Ureter (tissue), 1 donor: ENCODE measurements at places on chromosomes 1 and 21. TPM values are rescaled to one million over a fixed set of nuclear protein-coding genes. Genes with fewer than 3 reads are reported as not detected.

The ZBTB7B gene
- total RNA-seq = 92.8 TPM

The FAM72D gene
- total RNA-seq = 0.49 TPM

The TPTE gene
- total RNA-seq = not detected

The SNIP1 gene
- 20.0 TPM for total RNA-seq

The DHRS3 gene
- 237 TPM for total RNA-seq

The SPRR3 gene
- 79.0 TPM for total RNA-seq

The PRKAA2 gene
- 7.1 TPM for total RNA-seq

The RNF207 gene
- total RNA-seq = 63.0 TPM

The VAV3 gene
- 57.5 TPM for total RNA-seq

The FCRL4 gene
- total RNA-seq = not detected

The GLIS1 gene
- 2.7 TPM for total RNA-seq

GRCh38 chr1:247531937-247532336 is 4.3 kb downstream of the OR2C3 start:
- no peak for DNase-seq

DNA sequence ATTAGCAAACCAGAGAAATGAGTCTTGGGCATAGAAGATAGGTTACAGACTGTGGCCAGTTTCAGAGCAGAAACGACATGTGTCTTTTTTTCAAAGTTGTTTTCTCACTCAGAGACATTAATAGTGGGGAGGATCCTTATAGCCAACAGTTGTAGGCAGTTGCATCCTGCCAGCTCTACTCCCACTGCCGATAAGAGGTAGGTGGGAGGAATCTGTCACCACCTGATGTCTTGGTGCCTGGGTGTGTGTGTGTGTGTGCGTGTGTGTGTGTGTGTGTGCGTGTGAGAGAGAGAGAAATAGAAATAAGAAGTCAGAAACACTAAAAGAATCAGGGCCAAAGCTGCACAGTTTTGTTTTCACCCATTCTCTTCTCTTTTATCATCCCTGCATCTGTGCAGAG is 219.5 kb downstream of the ZP4 start:
- no peak for DNase-seq

DNA sequence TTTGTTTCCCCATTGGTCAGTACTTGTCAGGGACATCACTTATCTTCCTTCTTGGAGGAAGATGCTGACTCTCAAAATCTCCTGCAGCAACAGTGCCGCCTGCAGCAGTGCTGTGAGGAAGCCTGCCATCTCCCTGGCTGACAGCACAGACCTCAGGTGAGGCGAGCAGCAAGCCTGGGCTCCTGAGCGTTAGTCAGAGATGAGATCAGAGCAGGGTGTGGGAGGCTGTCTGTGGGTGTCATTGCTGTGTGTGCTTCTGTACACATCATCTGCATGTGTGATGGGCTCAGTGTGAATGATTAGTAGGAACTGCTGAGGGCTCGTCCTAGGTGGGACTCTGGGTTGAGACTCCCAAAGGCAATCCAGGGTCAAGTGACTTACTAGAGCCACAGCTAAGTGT is 6.1 kb downstream of the STRIP1 start:
- DNase-seq = no peak

DNA sequence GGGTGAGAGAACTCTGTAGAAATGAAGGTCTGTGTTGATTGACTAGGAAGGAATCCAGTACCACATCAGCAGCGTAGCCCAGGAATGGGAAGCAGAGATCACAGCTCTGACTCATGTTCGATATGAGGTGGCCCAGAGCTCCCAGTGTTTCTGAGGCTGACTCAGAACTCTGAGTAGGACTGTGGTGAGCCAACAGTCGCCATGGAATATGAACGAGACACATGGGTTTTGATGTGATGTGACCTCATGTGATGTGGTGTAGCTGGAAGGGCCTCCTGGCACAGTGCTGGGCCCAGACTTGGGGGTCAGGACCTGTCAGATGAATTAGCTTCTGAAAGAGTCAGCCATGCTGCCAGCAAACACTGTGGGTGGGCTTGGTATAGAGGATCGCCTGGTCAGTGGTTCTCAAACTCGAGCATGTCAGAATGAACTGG is 237.0 kb downstream of the MRPL39 start:
- no peak for DNase-seq

DNA sequence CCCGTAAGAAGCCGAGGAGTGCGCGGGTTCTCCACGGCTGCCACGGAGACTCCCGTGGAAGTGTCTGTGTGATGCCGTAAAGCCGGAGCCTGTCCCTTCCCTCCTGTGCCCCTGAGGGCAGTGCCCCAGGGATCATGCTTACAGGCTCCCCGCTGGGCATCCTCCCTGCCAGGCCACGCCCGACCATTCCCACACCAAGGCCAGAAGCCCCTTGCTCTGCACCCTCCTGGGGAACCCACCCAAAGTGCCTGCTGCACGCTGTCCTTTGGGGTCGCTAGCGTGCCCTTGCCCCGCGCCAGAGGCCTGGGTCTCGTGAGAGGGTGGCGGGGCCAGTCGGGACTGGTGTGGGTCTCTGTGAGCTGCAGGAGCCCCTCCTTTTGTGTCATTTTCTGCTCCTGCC is 228.5 kb upstream of the C1orf174 start:
- no peak for DNase-seq

- no peak for DNase-seq
Observed at GRCh38 chr1:88029142-88029541, 654.9 kb upstream of the PKN2 start.

DNA sequence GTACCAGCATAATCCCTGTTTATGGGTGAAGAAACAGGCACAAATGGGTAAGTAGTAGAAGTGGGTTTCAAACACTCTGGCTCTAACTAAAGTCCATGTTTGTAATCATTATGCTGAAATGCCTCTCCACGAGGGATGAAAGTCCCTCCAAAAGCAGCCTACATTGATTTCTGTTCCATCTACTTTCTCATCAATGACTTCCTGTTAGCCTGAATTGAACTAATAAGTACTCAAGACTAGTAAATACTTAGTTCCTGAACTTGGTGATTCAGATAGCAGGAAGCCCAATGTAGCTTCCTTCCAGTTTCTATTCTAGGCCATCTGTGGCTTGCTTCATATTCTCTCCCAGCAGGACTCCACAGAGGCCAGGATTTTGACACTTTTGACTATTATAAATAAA is 11.3 kb upstream of the BACH1 start:
- DNase-seq = no peak

DNA sequence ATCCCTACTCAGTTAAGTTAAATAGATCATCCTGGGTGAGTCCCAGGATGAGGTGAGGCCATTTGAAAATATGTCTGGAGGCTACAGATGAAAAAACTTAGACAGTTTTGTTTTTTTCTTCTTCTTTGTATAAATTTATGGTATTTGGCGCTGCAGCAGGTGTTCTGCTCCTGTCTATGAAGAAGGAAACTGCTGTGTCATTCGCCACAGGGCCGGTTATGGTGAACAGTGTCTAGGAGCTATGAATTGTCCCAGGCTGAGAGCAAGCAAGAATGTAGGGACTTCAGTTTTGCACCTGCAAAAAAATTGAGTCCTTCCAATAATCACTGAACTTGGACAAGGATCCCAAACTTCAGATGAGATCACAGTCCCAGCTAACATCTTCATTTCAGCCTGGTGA is 674.3 kb upstream of the RGS18 start:
- DNase-seq = no peak

- DNase-seq = no peak
Observed at GRCh38 chr1:38923607-38924006, 18.0 kb downstream of the RHBDL2 start.

DNA sequence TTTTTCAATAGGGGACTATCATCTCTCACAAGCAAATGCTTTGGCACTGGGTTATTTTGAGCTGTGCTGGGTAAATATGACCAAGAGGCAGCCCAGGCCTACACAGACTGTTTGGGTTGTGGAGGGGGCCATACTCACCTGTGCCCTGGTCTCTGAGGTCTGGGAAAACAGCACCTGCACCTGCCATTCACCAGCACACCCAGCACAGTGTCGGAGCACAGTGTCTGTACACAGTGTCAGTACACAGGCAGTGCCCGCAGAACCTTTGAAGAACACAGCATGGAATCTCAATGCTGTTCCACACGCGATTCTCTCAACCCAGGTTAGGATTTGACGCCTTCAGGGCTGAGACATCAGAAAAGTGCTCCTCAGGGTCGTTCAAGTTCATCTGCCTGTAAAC is 35.0 kb upstream of the FAM89A start:
- peak; percentile 6 for DNase-seq

GRCh38 chr1:165772739-165773138 is 4.1 kb upstream of the TMCO1 start:
- no peak for DNase-seq

DNA sequence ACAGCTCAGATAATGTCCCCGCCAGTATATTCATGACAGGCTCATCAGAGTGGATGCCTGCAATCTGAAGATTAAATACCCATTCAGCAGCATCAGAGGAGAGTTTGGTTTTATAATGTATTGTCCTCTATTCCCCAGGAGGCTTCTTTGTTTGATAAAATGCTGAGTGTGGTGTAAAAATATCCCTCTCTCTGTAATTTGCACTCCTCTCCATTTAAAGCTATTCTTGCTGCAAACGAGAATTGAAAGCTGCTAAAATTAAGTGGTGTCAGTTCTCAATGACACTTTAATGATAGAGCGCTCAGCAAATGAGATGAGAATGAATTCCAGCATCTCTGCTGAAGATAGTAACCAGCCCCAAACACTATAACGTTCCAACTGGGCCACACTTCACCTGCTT is 205.7 kb upstream of the RRP15 start:
- no peak for DNase-seq

GRCh38 chr1:212153635-212154034 is 118.1 kb downstream of the DTL start:
- DNase-seq = no peak

GRCh38 chr1:183461350-183461749 is 10.9 kb upstream of the SMG7 start:
- DNase-seq = no peak

GRCh38 chr1:229102741-229103391 is 168.0 kb upstream of the RAB4A start:
- no peak for DNase-seq

- no peak for DNase-seq
Observed at GRCh38 chr1:172398970-172399755, 21.3 kb upstream of the C1orf105 start.

GRCh38 chr1:85612704-85613361 is 32.3 kb downstream of the CCN1 start:
- DNase-seq = no peak

- DNase-seq = peak; percentile 23
Observed at GRCh38 chr1:236393681-236394481, at the start of gene EDARADD. Gene EDARADD (plus strand): TSS chr1:236394286. CDS start chr1:236394445, 159 bp downstream.

GRCh38 chr1:101022294-101022693 is 3.3 kb downstream of the DPH5 start:
- no peak for DNase-seq
